Vagina (tissue), 2 donors: ENCODE measurements at places on chromosomes 1 and 21.
A peak's percentile ranks its signal among the peaks of the same experiment; 100 is the strongest.

- DNase-seq: no peak
Observed at GRCh38 chr1:75233302-75233929, 99.2 kb downstream of the LHX8 start.

DNA sequence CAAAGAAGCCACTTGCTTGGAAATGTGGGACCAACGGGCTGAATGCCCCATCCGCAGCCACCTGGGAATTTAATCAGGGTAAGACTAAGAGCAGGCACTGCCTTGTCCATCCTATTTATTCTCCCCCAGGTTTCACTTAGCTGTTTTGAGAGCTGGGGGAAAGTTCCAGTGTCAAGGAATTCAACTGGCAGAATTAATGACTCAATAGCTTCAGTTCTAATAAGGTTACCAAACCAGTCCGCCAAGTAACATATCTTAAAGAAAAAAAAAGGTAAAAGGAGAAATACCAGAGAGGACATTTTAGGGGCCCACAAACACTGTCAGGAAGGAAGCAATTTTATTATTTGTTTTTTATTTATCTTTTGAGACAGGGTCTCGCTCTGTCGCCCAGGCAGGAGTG is 157.6 kb upstream of the SOD1 start:
- no peak for DNase-seq

- DNase-seq: no peak
Observed at GRCh38 chr1:229716704-229717103, 90.7 kb downstream of the URB2 start.

- DNase-seq: peak; percentile 90
Observed at GRCh38 chr1:221845650-221846371, 103.9 kb upstream of the DUSP10 start.

DNA sequence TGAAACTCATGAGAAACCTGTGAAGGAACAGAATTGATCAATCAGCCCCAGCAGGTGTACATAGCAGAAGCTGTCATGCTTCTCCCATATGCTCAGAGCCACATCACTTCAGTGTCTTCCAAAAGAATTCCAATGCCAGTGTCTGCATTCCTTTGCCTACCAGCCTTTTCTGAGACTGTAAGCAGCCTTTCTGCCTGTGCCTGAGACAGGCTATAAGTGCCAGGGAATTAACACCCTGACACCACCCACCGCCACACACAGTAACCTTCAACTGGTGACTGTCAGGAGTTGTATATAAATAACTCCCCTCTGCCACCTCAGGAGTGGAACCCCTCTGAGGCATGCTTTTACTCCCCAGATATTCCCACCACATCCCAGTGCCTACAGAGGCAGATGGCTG is 38.1 kb upstream of the SLAMF9 start:
- peak; percentile 64 for DNase-seq

- no peak for DNase-seq
Observed at GRCh38 chr1:201559679-201560162, 20.8 kb downstream of the NAV1 start.

GRCh38 chr1:53590104-53590503 is 130.9 kb downstream of the DMRTB1 start:
- DNase-seq: no peak

DNA sequence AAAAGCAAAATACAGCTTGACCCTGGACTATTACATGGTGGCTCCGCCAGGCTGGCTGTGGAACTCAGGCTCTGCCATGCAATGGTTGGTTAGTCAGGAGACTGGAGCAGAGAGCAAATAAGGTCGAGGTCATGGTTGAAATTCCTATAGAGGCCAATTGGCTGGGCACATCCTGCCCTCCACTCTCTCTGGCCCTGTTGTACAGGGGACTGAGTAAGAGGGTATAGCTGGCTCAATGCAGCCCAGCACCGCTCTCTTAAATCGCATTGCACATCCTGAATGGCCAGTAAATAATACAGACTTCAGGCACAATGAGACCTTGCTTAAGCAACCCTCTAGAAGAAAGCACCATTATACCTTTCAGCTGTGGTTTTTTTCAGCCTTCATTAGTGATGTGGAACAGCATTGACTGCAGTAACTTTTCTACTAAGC is 59.3 kb upstream of the PPP2R5A start:
- no peak for DNase-seq

DNA sequence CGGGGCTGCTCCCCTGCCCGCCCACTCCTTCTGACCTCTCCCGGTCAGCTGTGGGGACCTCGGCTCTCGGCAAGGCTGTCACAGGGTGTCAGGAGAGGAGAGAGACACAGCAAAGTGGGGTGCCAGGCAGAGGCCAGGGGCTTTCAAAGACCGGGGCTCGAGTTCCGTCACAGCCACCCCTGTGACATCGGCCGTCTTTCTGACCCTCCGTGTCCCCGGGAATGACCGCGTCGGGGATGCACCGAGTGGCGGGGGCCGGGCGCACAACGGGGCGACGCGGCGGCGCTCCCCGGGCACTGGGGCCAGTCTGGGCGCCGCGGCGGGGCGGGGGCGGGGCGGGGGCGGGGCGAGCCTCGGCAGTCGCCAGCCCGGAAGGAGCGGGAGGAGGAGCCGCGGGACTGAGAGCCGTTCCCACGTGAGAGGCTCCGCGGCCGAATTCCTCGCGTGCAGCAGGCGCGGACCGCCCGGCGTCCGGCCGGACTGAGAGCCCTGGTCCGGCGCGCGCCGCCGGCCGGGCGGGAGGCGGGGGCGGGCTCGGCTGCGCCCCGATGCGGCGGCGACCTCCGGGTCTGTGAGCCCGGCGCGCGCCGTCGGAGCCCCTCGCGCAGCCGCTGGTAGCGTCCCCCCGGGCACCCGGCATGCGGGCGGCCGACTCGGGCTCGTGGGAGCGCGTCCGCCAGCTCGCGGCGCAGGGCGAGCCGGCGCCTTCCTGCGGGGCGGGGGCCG is 229.7 kb upstream of the TMEM51 start:
- no peak for DNase-seq

GRCh38 chr1:18531503-18531845 is 50.7 kb downstream of the KLHDC7A start:
- peak; percentile 91 for DNase-seq

- DNase-seq: no peak
Observed at GRCh38 chr1:234397732-234398131, 24.5 kb downstream of the COA6 start.

GRCh38 chr21:36904093-36904666 is 62.3 kb downstream of the HLCS start:
- DNase-seq: no peak

DNA sequence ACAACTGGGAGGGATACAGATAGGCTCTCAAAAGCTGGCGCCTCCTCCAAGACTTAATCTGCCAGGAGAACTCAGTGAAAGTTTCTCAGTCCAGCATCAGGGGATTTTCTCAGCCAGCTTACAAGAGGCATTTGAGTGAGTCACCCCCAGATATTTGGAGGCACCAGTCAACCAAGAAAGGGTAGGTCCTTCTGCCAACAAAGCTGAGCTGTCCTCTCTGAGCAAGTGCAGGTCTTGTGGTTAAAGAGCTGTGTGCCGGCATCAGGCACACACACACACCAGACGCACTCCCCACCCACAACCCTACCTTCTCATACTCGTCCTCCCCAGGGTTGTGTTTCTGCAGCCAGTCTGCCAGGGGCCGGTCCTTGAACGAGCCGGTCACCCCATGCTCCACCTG is 27.0 kb upstream of the PPP1R15B start:
- DNase-seq: no peak

DNA sequence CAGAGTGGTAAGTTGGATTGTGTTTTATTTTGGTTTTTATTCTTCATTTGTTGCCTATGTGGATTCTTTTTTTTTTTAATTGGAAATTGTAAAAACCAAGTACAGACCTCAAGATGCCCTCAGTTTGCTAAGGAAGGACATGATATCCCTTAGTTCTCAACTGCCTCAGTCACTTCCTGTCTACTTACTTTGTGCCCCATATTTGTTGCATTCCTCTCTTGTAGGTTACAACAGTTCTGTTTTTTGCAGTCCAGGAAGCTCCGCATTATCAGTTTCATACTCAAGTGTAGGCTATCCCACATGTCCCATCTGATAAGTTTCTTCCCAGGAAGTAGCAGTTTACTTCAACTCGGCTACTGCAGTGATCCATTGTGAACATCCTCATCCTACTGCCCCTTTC is 82.0 kb downstream of the RPAP2 start:
- DNase-seq: no peak

- DNase-seq: no peak
Observed at GRCh38 chr1:191022856-191023255, 545.2 kb upstream of the BRINP3 start.

- no peak for DNase-seq
Observed at GRCh38 chr1:198934901-198935305, 296.1 kb downstream of the PTPRC start.

- DNase-seq: no peak
Observed at GRCh38 chr1:235077163-235077540, 51.5 kb downstream of the TOMM20 start.

- no peak for DNase-seq
Observed at GRCh38 chr1:22443332-22443731, 8.3 kb upstream of the ZBTB40 start.

DNA sequence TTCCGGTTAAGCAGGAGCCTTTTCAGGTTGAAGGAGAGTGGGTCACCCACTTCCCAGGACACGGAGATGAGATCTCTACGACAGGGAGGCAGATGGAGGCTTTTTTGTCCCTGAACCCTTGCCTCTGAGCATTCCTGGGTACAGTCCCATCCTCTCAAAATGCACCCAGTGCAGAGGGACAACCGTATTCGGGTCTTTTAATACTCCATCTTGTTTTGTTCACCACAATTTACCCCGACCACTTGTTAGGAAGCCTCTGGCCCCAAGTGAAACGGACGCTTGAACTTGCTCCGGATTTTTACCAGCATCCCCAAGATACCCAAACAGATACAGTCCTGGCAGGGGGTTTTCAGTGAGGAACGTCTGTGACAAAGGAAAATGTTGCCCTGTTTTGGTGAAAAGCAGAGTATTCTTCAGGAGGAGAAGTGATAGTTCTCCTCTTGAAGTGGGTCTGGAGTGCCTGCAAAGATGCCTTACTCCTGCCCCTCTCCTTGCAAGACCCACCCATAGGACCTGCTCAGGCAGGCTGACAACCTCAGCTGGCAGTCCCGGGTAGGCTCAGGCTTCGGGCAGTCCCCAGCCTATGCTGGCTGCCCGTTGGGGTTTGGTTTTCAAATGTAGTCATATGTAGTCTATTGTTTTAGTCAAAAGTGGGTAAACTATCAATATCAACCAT is 669 bp upstream of the ARL8A start:
- DNase-seq: no peak

GRCh38 chr1:203672346-203672745 is 45.7 kb downstream of the ATP2B4 start:
- no peak for DNase-seq

DNA sequence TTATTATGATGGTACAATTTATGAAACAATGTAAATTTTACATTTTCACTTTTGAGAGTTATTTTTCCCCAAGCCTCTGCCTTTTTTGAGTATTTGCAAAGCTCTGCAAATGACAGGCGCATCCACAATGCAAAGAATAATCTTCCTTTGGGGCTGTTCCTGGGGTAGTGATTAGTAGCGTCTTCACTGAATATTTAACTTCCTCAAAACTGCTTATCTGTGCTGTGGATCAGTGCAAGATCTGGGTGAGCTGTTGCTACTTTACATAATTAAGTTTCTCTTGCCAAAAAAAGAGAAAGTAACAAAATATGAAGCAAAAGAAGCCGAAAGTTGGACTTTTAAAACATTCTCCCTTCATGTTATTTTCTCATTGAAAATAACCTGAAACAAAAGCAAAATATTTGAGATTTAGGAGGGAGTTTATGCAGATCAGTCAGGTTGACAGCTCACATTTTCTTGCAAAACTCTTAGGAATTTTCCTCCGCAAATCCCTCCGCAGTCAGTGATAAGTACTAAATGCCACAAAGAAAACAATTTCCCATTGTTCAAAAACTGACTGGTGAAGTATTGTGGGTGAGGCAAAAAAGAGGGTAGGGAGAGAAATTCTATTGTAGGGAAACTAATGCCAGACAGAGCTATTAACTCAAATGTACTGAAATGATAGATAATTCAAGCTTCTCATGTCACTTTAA is 276.4 kb upstream of the B3GALT2 start:
- DNase-seq: no peak

DNA sequence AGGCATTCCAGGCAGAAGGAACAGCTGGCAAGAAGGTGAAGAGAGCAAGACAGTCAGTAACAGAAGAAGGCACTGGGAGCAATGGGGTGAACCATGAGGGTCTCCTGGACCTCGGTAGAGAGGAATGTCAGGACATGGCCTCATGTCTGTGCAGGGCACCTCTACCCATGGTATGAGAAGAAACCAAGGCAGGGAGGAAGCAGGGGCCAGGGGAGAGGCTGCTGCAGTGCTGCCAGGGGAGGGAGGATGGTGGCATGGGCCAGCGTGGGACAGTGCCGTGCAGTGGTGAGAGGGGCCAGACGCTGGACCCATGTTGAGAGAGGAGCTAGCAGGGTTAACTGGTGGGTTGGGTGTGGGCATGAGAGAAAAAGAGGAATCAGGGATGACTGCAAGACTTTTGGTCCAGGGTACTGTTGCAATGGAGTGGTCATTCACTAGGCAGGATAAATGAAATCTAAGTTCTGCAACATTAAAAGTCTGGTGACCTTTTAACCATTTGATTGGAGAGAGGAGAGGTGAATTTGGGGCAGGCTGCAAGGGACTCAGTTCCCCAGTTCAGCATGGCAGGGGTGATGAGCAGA is 577.6 kb downstream of the MATN1 start:
- peak; percentile 60 for DNase-seq

- DNase-seq: no peak
Observed at GRCh38 chr1:230696218-230696617, 17.7 kb downstream of the AGT start.

- DNase-seq: no peak
Observed at GRCh38 chr1:35497571-35497970, 59.6 kb downstream of the KIAA0319L start.

DNA sequence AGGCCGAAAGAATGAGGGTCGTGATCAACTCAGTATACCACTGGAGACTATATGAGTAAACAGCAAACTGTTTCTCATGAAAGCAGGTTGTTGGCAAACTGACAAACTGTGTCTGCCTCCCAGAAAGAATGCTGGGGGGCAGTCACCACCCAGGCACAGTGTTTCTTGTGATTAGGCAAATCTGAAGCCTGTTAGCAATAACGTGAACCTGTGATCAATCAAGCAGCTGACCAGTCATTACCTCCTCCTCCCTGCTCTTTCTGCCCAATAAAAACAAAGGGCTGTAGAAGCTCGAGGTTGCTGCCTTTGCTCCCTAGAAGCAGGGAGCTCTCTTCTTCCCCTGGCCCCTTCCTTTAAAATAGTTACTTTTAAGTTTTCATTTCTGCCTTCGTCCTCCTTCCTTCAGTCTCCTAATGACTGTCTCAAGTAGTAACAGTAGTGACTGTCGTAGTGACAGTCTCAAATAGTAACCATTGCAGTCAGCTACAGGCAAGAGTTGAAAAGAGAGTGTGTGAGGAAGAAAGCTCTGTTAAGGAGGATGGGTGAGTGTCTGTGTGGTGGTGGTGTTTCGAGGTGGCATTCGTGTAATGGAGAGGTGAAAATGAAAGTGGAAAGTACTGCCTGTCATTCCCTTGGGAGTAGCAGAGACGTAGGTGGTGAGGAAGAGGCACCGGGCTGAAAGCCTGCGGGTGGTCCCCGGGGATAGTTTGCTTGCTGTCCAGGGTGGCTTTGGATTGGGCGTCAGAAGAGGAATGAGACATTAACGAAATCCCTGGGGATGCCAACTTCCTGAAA is 14.5 kb downstream of the HHAT start:
- peak; percentile 9 for DNase-seq
